ENCODE measurements at places on chromosomes 13 and 19.

DNA sequence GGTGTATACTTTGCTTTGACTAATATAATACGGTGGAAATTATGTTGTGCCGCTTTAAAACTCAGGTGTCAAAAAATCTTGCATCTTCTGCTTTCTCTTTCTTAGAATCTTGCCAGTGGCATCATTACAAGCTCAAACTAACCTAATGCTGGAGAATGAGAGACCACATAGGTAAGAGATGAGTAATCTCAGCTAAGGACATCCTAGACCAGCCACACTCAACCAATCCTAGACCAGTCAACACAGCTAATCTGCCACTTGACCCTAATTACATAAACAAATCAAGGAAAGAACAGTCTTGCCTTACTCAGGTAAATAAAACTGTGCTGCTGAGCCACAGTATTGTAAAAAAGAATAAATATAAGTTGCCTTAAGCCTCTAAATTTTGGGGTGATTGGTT is 1323.9 kb upstream of the SPRY2 start:
- DNase-seq, result no peak

- DNase-seq, result no peak
Measured at GRCh38 chr19:38710928-38711725, 33.1 kb downstream of the CAPN12 start.

GRCh38 chr19:49601482-49602038 is 10.6 kb downstream of the PRR12 start:
- DNase-seq, result no peak

DNA sequence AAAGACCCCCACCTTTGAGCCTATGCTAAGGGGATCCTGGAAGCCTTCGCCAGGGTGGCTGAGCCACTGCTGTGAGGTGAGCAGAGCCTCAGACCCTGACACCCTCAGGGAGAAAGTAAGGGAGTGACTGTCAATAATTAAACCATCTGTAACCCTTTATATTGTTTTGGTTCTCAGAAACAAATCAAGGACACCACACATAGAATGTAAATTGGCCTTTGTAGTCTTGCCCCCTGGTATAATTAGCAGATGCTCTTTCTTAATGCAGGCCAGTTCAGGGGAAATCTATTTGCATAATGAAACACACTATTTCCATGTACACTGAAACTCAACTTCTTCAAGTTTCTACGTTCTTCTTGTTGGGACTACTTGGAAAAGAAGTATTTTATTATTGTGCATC is 127.7 kb upstream of the EDNRB start:
- no peak for DNase-seq

- DNase-seq, result no peak
Measured at GRCh38 chr13:44808185-44808584, 181.1 kb downstream of the NUFIP1 start.
